CD4-positive, alpha-beta T cell treated with Interleukin-10 for 1 hour (primary cell): ENCODE measurements at places on chromosomes 1 and 21.

DNA sequence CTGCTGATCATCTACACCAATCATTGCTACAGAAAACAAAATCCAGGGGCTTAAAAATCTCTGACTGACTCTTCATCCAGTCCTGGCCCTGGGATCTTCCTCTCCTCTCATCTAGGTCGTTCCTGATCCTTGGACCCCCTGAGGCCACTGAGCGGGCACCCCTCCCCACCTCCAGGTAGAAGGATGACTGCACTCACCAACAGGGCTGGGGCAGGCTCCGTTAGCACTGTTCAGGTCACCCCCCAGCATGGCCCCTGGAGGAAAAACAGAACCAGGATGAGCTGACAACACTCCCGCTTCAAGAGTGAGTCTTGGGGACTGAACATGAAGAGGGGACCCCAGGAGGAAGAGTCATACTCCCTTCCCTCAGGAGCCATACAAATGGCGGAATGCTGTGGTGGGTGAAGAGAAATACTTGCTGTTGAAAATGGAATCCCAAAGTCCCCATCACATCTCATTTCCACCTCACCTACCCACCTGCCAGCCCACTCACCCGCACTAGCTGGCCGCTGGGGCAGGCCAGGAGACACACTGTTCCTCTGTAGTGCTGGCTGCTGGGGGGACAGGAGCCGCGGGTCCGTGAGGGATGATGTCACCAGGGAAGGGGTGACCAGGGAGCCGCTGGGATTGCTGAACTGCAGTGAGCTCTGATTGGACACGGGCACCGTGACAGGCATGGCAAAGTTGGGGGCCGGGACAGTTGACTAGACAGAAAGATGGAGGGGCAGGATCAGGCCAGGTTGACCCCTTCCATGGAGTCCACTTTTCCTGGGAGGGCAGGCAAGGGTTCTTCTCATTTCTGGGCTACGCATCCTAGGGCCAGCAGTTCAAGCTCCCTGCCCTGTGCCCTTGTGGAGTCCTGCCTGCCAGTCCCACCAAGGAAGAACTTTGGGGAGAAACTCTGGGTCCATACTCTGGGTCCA lies 21.2 kb downstream of the MEF2D start:
- DNase-seq: no peak

DNA sequence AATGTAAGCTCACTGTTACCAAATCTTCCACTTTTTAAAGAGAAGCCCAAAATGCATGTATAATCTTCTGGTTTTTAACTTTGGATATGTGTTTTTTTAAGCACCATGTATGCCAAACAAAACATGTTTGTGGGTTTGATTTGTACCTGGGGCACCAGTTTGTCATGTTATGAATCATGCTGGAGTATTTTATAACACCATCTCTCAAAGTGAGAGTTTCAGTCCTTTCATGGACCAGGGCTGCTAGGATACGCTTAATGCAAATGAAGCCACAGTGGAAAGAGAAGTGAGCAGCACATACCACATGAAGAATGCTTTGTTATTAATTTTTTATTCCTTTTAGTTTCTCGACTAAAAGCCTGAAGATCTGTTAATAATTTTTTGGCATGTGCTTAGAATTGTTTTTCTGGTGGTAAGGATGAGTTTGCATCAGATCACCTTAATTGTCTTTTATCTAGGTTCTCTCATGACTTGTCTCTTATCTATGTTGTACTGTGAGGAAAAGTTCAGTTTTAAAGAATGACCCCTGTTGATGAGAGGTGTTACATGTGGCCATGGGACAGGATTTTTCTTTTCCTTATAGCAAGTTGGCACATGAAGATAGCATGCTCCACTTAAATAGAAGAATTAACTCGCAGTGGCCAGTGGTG lies 2.0 kb upstream of the RABGAP1L start:
- peak; percentile 28 for DNase-seq

GRCh38 chr1:29176576-29176975 lies 5.1 kb downstream of the SRSF4 start:
- DNase-seq: no peak

DNA sequence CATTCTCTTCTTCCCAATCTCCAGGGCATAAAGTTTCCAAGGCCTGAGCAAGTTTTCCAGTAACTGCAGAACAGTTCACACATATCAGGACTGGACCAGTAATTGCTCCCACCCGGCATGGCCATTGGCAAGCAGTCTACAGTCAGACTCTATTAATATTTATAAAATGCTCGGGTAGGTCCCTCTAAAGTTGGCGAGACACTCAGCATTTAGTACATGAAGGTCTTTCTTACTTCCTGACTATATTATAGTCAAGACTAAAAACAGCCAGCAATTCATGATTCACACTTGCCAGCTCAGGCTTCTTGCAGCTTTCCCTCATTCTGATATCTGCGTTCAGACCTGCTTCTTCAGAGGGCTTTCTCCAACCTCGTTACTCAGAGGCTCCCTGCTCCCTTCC lies 25.4 kb downstream of the GADD45A start:
- no peak for DNase-seq

DNA sequence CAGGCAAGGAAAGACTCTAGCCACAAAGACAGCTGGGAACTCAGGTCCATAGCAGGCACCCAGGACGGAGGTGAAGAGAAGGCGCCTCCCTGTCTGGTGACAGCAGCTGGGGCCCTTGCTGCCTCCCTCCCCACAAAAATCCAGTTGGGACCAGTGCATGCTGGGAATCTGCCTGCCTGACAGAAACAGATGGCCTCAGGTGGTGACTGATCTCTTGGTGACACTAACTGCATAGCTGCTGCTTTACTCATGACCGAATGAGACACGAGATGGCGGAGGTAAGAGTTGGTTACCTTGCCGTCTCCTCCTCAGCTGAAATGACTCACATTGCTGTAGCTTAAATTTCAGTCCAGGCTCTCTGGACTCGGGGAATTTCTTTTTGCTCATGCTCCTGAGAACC lies 130.3 kb downstream of the FGGY start:
- DNase-seq: no peak

GRCh38 chr1:55579332-55580001 lies 364.3 kb upstream of the USP24 start:
- no peak for DNase-seq

DNA sequence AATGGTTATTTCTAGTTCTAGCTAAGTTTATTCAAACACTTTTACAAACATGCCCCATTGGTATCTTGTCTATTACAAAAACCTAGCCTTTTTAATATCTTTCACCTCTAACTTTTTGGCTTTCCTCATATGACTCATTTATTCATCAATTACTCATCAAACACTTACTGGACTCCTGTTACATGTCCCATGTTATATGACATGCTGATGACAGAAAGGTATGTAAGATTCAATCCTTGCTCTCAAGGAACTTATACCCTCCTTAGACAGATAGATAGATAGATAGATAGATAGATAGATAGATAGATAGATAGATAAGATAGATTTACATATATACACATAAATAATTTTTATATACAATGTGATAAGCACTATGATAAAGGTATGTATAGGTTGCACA lies 33.9 kb upstream of the INSL5 start:
- DNase-seq: no peak

GRCh38 chr1:85328713-85329397 lies 52.4 kb upstream of the BCL10 start:
- no peak for DNase-seq

DNA sequence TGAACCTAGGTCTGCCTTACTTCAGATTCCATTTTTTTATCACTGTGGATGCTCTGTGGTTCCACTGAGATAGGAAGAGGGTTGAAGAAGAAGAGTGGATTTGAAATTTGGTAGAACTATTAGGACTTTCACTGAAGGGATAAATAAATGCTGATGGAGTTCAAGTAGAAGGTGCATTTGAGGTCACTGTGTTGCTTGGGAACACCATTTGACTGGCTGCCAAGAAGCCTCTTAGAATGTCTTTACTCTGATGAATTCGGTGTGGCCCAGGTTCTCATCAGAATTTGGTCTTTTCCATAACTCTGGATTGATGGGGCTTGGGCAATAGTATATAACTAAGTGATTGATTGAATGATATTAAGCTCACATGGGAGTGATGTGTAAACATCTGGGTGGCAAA lies 11.9 kb downstream of the XPR1 start:
- no peak for DNase-seq

DNA sequence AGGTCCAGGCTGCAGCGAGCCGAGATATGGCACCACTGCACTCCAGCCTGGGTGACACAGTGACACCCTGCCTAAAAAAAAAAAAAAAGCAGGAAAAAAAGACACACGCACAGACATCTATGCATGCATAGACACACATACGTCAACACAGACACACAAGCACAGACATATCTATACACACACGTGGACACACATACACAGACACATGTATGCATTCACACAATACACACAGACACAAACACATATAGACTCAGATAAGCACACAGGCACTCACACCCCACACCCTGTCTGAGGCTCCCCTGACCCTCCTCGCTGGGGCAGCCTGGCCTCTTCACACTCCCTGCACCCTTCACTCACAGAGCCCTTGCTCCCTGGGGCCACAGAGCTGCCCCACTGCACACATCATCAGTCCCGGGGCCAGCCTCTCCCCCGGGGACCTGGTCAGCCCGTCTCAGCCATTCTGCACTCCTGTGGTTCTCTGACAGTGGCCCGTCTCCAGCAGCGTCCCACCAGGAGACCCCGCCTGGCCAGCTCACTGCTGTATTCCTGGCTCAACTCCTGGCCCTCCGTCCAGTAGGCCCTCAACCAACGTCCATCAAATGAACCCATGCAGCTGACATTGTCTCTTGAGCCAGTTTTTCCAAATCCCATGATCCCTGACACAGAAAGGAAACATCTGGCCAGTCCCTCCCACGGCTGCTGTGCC lies 4.6 kb upstream of the PRKCZ start:
- DNase-seq: no peak

- no peak for DNase-seq
These were observed 4.5 kb downstream of the LIN9 start for GRCh38 chr1:226304291-226304955.
